ENCODE measurements at places on chromosomes 3 and 15.

DNA sequence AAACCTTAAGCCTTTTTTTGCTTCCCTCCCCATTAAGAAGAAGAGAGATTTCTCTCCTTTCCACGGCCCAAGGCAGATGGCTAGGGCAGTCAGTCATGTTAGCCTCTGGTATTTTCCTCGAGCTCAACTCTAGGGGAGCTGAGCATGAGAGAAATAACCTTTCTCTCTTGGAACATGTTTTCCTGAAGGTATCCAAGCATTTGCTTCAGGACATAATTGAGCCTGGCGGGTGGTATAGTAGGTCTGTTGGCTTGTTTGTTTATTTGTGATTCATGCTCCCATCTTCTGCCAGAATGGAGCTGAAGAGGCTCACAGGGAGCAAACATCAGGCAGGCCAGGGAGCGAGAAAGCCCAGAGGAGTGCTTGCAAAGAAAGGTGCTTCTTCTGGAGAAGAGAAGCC lies 102.5 kb downstream of the MESD start:
- DNase-seq = peak; percentile 20

DNA sequence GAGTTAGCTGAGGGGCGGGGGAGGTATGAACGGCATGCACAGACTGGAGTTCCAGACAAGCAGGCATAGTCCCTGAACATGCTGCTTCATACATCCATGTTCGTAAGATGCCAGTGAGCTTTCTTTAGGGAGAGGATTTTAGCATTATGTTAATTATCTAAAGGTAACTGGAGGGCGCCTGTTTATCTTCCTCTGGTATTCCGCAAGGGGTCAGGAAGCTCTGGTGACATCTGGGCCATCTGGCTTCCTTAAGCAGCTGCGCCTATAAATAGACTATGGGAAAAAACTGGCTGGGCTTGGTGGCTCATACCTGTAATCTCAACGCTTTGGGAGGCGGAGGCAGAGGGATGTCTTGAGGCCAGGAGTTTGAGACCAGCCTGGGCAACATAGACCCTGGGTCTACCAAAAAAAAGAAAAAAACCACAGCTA lies 1.5 kb upstream of the FBXO22 start:
- DNase-seq = no peak

DNA sequence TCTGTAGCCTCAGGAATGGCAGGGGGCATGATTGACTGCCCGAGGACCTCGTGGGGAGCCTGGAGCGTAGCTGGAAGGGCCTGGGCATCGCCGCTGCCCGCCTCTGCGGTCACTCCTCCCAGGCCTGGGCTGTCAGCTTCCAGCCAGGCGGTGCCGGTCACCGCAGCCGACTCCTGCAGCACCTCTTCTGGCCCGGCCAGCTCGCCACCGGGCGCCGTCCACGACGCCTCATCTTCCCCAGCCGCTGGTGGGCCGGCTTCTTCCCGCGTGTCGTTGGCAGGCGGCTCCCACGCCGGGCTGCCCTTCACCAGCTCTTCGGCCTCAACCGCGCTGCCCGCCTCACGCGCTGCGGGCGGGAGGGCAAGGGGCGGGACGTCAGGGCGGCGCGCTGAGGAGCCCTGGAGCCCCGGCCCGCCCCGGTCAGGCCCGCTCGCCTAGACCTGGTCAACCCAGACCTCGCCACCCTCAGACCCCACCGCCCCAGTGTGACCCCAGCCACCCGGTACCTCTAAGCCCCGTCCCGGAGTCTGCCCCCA lies 1.0 kb downstream of the CSPG5 start:
- no peak for DNase-seq

GRCh38 chr3:126951561-126951960 lies 31.4 kb upstream of the PLXNA1 start:
- DNase-seq = no peak

- DNase-seq = peak; percentile 67
These were observed 132.6 kb upstream of the MEF2A start for GRCh38 chr15:99433026-99433756.

DNA sequence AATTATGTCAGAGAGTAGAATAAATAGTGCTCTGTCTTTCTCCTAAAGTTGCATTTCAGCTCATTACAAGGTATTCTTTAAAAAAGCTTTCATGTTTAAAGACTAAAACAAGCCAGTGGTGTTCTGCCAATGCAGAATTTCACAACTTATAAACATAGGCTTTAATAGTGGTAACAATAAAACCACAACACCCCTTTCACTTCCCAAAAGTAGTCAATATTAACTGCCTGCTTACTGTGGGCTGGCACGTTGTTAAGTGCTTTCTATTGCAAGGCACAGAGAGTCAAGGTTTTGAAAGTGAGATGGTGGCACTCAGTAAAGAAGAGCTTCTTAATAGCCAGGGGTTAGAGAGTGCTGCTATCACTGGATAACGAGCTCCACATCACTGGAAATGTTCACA lies 8.4 kb upstream of the RTP1 start:
- DNase-seq = no peak

- peak; percentile 27 for DNase-seq
These were observed 316.3 kb downstream of the OXSM start for GRCh38 chr3:26106228-26106627.

Measured in bronchial epithelial cell (primary cell).